Stimulated activated effector memory CD8-positive, alpha-beta T cell treated with anti-CD3 and anti-CD28 coated beads, Interleukin-12 subunit alpha, Interleukin-12 subunit beta, amount 100 ng/mL, for 72 hours (primary cell): ENCODE measurements at places on chromosomes 13 and 19.

DNA sequence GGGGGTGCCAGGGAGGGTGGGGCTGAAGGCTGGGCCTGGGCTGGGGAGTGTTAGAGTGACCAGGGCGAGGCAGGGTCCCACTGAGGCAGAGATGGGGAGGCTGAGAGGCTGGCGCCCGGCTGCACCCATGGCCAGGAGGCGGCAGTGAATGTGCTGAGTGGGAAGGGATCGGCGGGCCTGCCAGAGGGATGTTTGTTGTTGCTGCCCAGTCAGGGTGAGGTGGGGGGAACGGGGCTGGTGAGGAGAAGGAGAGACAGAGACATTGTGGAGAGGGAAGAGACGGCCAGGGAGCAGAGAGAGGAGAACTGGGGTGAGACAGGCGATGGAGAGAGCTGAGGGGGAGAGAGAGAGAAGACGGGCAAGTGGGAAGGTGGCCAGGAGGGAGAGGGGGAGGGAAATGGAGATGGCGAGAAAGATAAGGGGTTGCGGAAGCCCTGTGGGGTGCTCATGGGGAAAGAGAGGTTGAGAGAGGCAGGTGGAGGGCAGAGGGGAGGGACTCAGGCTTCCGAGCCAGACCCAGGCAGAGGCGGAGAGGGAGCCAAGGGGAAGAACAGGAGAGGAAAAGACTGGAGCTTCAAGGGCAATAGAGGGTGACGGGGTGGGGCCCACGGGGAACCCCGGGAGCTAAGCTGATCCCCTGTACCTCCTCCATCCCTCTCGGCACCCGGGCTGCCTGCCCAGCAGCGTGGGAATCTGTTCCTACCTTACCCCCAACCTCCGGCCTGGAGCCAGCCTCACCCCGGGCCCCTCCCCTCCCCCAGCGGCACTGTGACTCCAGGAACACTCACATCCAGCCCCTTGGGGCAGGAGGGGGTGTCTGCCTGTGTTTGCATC is 690 bp upstream of the B3GNT8 start:
- DNase-seq, result no peak

- no peak for DNase-seq
Measured at GRCh38 chr19:2123682-2124387, 27.1 kb downstream of the IZUMO4 start.

DNA sequence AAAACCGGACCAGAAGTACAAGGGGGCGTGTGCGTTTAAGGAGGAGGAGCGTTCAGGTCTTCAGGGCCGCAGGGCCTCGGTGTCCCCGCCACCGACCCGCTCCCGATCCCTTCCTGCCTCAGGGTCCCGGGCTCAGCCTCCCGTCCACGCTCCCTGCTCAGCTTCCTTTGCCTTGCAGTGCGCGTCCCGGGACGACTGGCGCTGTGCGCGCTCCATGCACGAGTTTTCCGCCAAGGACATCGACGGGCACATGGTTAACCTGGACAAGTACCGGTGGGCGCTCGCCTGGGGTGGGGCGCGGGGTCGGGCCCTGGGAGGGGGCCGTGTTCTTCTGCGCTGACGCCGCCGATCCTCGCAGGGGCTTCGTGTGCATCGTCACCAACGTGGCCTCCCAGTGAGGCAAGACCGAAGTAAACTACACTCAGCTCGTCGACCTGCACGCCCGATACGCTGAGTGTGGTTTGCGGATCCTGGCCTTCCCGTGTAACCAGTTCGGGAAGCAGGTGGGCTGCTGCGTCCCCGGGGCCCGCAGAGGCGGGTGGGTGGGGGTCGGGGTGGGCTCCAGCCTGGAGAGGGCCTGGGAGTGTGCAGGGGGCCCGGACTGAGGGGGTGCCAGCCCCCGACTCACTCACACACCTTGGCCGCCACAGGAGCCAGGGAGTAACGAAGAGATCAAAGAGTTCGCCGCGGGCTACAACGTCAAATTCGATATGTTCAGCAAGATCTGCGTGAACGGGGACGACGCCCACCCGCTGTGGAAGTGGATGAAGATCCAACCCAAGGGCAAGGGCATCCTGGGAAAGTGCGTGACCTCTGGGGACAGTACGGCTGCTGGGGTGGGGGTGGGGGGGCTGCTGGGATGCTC is 1.4 kb downstream of the GPX4 start:
- DNase-seq, result no peak

GRCh38 chr19:5903624-5904351 is at the start of gene NDUFA11:
NDUFA11 (minus strand) TSS chr19:5903790; CDS start chr19:5903708, 82 bp downstream.
- DNase-seq, result peak; percentile 98

DNA sequence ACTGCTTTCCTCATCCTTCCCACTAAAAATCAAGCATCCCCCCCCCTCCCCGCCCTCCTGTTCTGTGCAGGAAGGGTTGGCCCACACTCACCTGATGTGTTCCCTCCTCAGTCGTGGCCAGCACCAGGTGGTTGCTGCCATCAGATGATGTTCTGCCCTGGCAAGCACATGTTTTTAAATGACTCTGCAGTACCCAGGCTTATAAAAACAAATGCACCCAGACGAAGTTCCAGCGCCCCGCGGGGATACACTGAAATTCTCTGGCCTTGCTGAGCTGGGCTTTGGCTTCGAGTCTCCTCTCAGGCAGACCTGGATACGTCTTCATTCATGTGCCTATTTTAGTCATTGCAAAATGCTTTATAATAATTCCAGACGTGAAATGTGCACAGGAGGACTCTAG is 316.3 kb downstream of the DLEU7 start:
- DNase-seq, result no peak
